MM.1S (cell line): ENCODE measurements at places on chromosomes 5 and 9.

DNA sequence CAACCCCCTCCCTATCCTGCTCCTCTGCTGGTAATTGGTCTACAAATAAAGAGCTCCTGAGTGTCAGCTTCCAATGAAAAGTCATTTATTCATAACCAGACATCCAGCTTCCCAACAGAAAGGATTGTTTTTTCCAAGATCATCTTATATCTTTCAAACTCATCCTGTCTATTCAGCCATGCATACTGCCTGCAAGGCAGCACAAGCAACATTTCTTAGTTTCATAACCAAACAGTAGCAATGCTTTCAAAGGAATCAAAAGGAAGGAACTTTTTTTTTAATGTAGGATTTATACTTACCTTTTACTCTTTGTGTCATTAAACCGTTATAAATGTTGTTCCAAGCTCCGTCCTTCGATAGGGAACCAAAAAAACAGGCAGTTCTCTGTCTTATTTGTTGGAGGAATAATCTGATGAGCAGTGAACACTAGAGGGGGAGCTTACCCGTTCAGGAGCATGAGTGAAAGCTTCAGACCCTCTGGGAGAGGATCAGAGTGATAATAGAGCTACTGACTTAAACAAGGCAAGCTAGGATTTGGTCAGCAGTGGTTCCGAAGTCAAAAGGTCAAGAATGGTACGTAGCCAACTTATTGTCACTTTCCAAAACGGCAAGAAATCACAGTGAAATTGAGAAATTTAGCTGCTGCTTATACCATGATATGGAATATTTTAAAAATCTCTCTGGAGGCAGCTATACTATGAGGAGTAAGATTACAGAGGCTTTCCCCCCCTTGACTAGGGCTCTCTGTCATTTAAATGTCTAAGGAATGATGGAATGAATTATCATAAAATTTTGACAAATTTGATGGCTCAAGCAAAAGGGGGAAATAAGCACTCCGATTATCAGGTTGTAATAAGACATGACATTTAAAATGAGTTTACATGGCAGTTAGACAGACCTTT lies 892.9 kb downstream of the NR2F1-AS1 start:
- no peak for DNase-seq

DNA sequence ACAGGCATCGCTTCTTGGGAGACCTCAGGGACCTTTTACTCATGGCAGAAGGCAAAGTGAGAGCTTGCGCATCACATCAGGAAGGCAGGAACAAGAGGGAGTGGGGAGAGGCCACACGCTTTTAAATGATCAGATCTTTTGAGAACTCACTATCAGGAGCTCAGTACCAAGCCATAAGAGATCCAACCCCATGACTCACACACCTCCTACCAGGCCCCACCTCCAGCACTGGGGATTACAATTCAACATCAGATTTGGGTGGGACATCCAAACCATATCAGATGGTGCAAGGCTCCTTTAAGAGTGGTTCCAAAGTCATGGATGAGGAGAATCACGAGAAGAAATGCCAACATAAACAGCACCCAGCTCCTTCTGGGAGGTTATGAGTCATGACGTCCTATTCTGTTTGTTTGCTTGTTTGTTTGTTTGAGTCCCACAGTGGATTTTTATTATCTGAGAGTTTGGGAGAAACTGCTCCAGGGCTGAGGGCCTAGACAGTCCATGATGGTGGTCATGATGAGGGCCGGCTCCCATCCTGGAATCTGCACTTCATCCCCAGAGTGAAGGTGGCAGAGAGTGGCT lies 453.5 kb downstream of the GADD45G start:
- DNase-seq, result no peak

DNA sequence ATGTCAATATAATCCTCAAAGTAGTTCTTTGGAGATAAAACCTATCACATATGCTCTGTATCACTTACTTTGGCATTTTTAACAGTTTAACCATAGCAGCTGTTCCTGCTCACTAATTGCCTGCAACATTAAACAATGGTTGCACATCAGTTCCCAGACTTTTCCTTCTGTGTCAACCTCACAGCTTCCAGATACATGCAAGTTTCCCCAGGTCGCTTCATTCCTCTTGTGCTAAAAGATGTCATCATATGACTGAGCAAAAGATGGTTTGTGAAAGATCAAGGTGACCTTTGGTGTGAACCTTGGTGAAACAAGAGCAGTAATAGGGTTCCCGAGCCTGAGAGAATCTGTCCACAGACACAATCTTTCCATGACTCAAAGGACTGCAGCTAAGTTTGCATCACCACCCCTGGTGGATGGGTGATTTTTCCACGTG lies 500.4 kb upstream of the PAPPA start:
- no peak for DNase-seq

- DNase-seq, result peak; percentile 77
Measured at GRCh38 chr5:159444441-159445082, 114.3 kb upstream of the IL12B start.

DNA sequence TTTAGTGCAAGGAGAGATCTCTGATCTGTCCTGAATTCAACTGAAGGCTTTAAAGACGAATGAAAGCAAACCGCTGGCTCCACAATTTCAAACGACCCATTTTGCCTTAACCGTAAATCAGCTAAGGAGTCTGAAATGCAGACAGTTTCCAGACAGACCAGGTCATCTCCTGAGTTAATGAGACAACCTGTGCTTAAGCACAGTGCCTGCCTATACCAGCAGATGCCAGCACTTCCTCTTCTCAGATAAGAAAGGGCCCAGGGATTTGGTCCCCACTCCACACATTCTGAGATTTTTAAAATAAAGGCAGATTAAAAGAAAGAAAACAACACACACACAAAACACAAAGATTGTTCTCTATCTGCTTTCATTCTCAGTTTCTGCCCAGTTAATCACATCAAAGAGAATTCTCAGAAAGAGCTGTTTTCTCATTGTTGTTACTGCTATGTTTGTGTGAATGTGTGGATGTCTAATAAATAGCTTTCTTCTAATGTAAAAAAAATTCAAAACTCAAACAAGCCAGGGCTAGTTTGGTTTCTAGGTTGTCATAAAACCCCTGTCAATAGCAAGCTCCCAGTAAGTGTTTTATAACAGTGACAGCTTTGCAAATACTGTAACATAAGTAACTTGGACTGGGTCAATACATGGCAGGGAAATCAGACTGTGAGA lies 157.7 kb upstream of the SLC24A2 start:
- DNase-seq, result no peak

GRCh38 chr9:133342069-133342406 lies 5.9 kb downstream of the MED22 start:
- DNase-seq, result no peak

- DNase-seq, result peak; percentile 17
Measured at GRCh38 chr5:168422431-168422830, 63.8 kb upstream of the RARS1 start.

- DNase-seq, result peak; percentile 83
Measured at GRCh38 chr5:129125819-129126218, 31.3 kb downstream of the ISOC1 start.

GRCh38 chr5:116699332-116699731 lies 124.7 kb upstream of the SEMA6A start:
- DNase-seq, result no peak

DNA sequence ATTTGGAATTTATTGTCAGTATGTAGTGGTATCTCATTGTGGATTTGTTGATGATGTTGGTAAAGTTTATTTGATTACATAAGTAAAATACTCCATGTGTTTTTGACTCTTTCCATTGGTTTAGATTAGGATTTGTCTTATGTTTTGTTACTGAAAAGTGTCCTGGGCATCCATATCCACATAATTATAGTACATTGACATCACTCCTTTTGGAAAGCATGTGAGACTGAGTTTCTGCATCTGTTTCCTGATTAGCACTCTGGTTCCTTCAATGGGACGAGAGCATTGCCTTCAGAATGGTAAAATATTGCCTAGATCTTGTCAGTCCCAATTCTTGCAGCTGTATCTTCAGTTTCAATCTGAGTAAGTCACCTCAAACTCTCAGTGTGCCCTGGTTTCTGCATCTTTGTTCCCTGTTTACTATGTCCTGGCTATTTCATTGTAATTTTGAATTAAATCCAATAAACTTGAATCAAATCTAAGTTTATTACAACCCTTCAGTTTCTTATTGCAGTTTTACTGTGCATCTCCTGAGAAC lies 128.1 kb downstream of the FBXO38 start:
- DNase-seq, result no peak

DNA sequence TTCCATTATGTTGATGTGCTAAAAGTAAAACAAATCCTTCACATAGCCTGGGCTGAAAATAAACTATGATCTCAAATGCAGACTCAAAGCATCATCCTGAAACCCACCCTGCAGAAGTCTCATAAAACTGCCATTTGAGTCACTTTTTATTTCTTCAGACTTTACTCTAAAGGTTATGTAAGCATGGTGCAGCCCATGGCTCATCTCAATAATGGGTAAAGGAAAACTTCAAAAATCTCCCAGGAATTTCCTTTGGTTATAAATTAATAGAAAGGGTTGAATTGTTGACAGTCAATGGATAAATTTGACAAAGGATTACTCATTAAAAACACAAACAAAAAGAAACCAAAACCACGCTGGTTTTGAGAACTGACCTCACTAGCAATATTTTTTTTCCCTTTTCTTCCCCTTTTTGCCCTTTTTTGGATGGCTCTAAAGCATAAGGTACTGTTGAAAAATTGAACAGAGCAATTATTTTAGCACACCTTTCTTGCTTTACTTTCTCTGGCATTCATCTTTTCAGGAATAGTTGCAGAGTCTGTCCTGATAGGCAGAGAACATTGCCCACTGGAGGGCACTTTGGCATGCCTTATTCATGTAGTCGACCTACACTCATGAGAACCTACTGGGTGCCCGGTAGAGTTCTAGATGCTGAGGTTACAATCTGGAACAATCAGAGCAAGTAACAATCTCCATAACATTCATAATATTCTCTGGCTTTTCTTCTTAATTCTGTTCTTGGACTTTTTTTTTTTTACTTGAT lies 191.4 kb downstream of the TMEM167A start:
- peak; percentile 19 for DNase-seq

GRCh38 chr9:112839331-112839730 lies 51.3 kb downstream of the SLC46A2 start:
- DNase-seq, result no peak

GRCh38 chr9:138052322-138052615 lies 174.7 kb downstream of the CACNA1B start:
- no peak for DNase-seq
